Hair follicle dermal papilla cell (primary cell): ENCODE measurements at places on chromosomes 13 and 19. TPM values are rescaled to one million over a fixed set of nuclear protein-coding genes. Genes with fewer than 3 reads are reported as not detected.

The KLF1 gene
- not detected in 2 replicates for total RNA-seq

The ZNF888 gene
- 5.0 and 6.1 TPM in 2 replicates for total RNA-seq

The ZNF726 gene
- total RNA-seq = 0.81 and 1.2 TPM in 2 replicates

The SLC6A16 gene
- 0.12 and 0.16 TPM in 2 replicates for total RNA-seq

The CCL25 gene
- total RNA-seq = not detected in 2 replicates

The RAB3A gene
- 0.73 and 1.6 TPM in 2 replicates for total RNA-seq

The GET3 gene
- total RNA-seq = 74.2 and 91.0 TPM in 2 replicates

The ZNF724 gene
- 2.3 and 2.8 TPM in 2 replicates for total RNA-seq

The CPAMD8 gene
- total RNA-seq = 0.97 and 1.1 TPM in 2 replicates

The LILRB3 gene
- not detected in 2 replicates for total RNA-seq

The COX6B2 gene
- total RNA-seq = not detected in 2 replicates
